ENCODE measurements at places on chromosomes 5 and 9.

DNA sequence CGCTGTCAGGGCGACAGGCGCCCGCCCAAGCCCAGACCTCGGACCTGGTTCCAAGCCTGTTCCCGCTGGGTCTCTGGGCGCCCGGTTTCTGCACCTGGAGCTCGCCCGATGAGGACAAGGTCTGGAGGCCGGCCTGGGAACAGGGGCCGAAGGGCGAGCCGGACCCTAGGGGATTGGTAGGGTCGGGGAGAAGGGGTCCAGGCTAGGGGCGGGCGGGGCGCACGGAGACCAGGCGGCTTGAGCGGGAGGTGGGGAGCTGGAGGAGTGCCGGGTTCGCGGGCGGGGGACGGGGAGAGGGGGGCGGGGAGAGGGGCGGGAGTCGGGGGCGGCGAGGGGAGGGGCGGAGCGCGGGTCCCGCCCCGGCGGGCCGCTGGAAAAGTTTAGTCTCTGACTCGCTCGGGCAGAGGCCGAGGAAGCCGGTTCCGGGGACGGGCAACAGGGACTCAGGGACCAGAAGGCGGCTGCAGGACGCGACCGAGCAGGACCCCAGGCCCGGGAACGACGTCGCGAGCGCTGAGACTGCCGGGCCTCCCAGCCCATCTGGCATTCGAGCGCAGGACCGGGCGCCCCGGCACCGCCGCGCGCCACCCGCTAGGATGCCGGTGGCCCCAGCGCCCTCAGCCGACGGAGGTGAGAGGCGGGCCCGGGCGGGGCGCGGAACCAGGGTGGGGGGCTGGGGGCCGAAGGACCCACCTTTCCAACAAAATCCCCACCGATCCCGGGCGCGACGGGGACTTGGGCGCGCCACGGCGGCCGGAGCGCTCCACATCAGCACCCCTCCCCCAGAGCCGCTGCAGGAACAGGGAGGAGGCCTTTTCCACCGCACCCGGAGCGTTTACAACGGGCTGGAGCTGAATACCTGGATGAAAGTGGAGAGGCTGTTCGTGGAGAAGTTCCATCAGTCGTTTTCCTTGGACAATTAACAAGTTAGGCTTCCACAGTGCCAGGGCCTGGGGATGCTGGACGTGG, at the start of gene S1PR3:
Gene S1PR3 (plus strand): TSS at position 403 of the 969 bp plus-strand sequence. CDS start 9,733 bp downstream, outside the sequence.
- no peak for DNase-seq

DNA sequence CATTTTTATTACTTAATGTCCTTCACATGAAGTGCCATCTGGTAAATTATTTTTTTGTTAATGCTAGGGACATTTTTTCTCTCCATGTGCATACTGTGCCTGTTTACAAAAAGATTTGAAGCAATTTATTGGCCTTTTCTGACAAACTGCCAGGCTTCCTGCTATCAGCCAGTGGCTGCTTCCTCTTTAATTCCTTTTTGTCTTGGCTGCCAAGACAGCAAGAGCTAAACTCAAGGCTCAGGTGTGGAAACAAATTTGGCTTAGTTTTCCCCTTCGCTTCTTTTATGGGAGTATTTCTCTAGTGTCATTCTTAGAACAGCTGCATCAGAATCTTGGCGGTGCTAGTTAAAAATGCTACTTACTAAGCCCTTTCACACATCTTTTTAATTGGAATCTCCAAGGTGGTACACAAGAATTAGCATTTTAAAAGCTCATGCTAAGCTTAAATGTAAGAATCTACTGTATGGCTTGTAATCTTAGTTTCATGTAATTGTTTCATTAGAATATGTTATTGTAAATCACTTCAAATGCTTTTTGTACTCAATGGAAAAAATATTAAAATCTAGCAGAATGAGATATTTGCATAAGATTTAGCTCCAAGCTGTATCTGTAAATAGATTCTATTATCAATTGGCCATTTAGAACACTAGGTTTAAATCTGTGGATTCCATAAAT, 134.2 kb upstream of the RASGRF2 start:
- DNase-seq = no peak

GRCh38 chr9:83986765-83987401, 6.3 kb downstream of the RMI1 start:
- DNase-seq = peak; percentile 15

GRCh38 chr5:139413963-139414362, 10.1 kb upstream of the SPATA24 start:
- DNase-seq = no peak

GRCh38 chr9:105245029-105245890, 809 bp downstream of the SLC44A1 start:
- DNase-seq = peak; percentile 1

GRCh38 chr5:54624805-54625568, 107.4 kb downstream of the SNX18 start:
- DNase-seq = no peak

DNA sequence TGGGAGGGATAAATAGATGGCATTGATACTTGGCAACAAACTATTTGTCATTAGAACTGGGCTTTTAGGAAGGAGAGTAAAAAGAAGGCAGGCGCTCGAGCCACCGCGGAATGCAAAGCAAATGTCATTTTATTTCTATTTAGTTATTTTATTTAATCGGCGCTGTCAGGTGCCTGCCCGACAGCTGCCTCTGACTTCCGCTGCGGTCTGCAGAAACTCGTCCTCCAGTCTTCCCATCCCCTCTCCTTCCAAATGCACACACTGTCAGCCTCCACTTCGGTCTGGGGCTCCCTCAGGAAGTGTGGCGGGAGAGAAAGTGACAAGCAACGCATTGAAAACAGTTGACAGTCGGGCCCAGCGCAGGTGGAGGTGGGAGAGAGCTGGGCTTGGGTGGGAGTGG, 29.3 kb downstream of the ASS1 start:
- no peak for DNase-seq

GRCh38 chr5:158246661-158247060, 387.7 kb upstream of the CLINT1 start:
- no peak for DNase-seq

- no peak for DNase-seq
Observed at GRCh38 chr9:27022920-27023319, 17.4 kb upstream of the LRRC19 start.

- DNase-seq = no peak
Observed at GRCh38 chr5:149324641-149325040, 20.7 kb upstream of the GRPEL2 start.

DNA sequence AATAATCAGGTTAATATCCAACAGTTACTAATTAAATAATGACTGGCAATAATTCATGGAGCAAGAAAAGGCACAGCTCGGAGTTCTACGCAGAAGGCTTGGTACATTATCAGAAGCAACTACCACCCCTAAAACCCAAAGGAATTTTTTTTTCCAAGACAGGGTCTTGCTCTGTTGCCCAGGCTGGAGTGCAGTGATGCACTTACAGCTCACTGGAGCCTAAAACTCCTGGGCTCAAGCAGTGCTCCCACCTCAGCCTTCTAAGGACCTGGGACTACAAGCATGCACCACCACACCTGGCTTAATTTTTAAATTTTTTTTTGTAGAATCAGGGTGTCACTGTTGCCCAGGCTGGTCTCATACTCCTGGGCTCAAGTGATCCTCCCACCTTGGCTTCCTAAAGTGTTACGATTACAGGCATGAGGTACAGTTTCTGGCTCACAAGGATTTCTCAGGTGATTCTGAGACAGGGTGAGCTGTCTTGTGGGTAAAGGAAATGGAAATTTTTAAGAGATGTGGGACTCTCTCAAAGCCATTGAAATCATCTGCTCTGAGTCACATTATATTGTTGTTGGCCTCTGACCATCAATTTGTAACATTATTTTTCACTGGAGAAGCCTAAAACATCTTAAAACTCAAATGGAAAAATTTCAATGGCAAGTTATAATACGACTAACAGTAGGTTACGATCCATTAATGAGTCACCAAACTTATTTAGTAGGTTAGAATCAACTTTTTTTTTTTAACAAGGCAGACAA, 19.7 kb upstream of the HSDL2 start:
- no peak for DNase-seq
